Astrocyte (in vitro differentiated cells and primary cell): ENCODE measurements at places on chromosomes 11 and 22. TPM values are rescaled to one million over a fixed set of nuclear protein-coding genes. Genes with fewer than 3 reads are reported as not detected.
A peak's percentile ranks its signal among the peaks of the same experiment; 100 is the strongest.

- peak; percentile 46 for DNase-seq
- H3K36me3 ChIP-seq = no peaks in the 10 kb centered on the region
- no peaks in the 10 kb centered on the region for H3K4me1 ChIP-seq
- no peak overlapping the region for H3K27ac ChIP-seq
Measured at GRCh38 chr11:7892059-7892699, 38.9 kb downstream of the OR10A6 start.

DNA sequence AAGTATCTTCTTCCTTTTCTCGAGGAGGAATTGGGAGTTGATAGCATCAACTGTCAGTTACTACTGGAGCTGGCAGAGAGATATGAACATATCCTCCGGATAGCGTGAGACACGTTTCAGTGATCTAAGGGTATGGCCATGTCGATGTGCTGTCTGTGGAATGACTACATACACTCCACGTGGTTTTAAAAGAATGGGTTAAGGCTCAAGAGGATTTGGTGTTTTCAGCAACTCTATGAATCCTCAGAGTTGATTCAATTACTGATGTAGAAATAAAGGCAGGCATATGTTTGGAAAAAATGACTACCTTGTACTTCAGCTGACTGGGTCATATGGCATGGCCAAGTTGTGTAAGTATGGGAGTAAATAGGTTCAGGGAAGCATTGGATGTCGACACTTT, 22.9 kb downstream of the MMP13 start:
- H3K27me3 ChIP-seq = peaks cover 7% of the 10 kb centered on the region
- no peak overlapping the region for H3K4me3 ChIP-seq
- no peak for DNase-seq
- no peaks in the 10 kb centered on the region for H3K4me1 ChIP-seq

GRCh38 chr22:46185283-46185682, 35.0 kb downstream of the PPARA start:
- no peak for DNase-seq
- H3K4me1 ChIP-seq = no peaks in the 10 kb centered on the region
- no peaks in the 10 kb centered on the region for H3K36me3 ChIP-seq
- no peak overlapping the region for H3K4me3 ChIP-seq

The UBE2L6 gene
- 159 and 182 TPM in 2 replicates for total RNA-seq

The C11orf97 gene
- not detected in 2 replicates for total RNA-seq

GRCh38 chr22:40684728-40685127, 5.4 kb downstream of the MCHR1 start:
- H3K27ac ChIP-seq = no peak overlapping the region
- peaks cover 12% of the 10 kb centered on the region for H3K4me1 ChIP-seq
- no peak for DNase-seq
- no peaks in the 10 kb centered on the region for H3K36me3 ChIP-seq

The GRAMD4 gene
- 14.3 and 17.8 TPM in 2 replicates for total RNA-seq

The SDHD gene
- 45.2 and 46.5 TPM in 2 replicates for total RNA-seq

The YPEL1 gene
- total RNA-seq = 0.82 and 0.86 TPM in 2 replicates

The LIF gene
- total RNA-seq = 63.3 and 100 TPM in 2 replicates

- H3K27me3 ChIP-seq = no peaks in the 10 kb centered on the region
- no peaks in the 10 kb centered on the region for H3K36me3 ChIP-seq
- H3K27ac ChIP-seq = no peak overlapping the region
- no peak for DNase-seq
Measured at GRCh38 chr11:1156506-1157340, 1.0 kb upstream of the MUC5AC start.

DNA sequence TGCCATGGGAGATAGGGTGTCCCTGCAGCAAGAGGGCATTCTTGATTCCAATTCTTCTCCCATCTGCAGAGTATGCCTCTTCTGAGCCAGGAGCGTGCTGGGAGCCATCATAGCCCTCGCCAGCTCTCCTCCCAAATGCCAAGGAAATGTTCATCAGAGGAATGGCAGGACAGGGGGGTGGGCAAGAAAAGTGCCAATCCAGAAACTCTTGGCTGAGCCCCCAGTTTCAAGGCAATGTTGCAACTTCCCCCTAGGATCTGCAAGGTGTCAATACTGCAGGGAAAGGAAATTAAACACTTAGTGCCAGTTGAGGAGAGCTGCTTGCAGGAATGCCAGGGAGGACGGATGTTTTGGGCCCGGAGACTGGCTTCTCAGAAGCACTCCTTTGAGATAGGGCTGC, 94.8 kb upstream of the PRDM11 start:
- H3K27me3 ChIP-seq = peaks cover 6% of the 10 kb centered on the region
- no peak overlapping the region for H3K27ac ChIP-seq
- H3K36me3 ChIP-seq = no peaks in the 10 kb centered on the region
- no peak overlapping the region for H3K4me3 ChIP-seq
- H3K4me1 ChIP-seq = no peaks in the 10 kb centered on the region

DNA sequence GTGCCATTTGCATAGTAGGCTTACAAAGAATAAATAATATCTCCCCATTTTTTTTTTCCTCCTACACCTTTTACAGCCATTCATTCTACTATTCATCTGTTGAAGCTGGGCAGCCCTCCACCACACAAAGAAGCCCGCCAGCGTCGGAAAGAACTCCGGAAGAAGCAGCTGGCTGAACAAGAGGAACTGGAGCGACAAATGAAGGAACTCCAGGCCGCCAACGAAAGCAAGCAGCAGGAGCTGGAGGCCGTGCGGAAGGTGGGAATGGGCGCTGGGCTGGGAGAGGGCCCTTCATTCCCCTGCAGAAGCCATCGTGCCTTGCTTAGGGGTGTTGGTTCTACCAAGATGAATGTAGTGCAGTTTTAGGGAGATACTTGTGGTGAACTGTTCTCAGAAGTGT, 68.6 kb downstream of the SWAP70 start:
- no peaks in the 10 kb centered on the region for H3K27me3 ChIP-seq
- no peak overlapping the region for H3K4me3 ChIP-seq
- no peak for DNase-seq
- no peak overlapping the region for H3K27ac ChIP-seq
- no peaks in the 10 kb centered on the region for H3K4me1 ChIP-seq

DNA sequence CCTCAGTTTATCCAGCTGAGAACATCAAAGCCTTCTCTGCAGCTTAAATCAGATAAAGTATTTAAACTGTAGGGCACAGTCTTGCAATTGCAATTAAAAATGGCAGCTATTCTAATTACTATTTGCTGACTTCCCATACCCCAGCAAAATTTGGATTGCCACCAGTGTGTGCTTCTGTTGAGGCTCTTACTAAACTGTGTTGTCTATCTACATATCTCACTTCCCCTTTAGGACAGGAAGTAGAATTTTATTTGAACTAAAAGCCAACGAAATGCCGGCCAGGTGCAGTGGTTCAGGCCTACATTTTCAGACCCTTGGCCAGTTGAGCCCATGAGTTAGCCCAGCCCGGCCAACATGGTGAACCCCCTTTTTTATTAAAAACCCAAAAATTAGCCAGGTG, 7.1 kb downstream of the SAA4 start:
- no peak overlapping the region for H3K27ac ChIP-seq
- H3K27me3 ChIP-seq = no peaks in the 10 kb centered on the region
- no peak overlapping the region for H3K4me3 ChIP-seq
- no peaks in the 10 kb centered on the region for H3K36me3 ChIP-seq
- DNase-seq = no peak

The KRTAP5-1 gene
- total RNA-seq = not detected in 2 replicates

The FXYD6 gene
- total RNA-seq = 8.1 and 10.5 TPM in 2 replicates

DNA sequence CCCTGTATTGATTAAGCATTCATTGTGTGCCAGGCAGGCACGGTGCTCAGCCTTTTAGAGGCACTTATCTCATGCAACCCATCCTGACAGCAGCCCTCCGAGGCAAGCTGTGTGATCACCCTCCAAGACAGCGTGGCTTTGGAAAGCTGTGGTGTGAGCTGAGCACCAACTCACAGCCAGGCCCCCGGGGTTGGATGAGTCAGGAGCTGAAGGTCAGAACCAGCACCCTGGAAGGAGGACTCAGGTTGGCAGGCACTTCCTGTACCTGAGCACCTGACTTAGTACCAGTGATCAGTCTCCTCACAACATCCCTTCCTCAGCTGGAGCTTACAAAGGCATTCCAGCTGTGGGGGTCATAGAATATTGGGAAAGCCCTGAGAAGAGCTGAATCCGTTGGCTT, 9.0 kb downstream of the PATZ1 start:
- no peak for DNase-seq
- H3K4me3 ChIP-seq = no peak overlapping the region
- no peak overlapping the region for H3K27ac ChIP-seq
- peaks cover 6% of the 10 kb centered on the region for H3K4me1 ChIP-seq
- H3K27me3 ChIP-seq = no peaks in the 10 kb centered on the region

GRCh38 chr11:7421136-7421535, 64.2 kb upstream of the OLFML1 start:
- no peak for DNase-seq
- no peaks in the 10 kb centered on the region for H3K4me1 ChIP-seq
- no peak overlapping the region for H3K27ac ChIP-seq
- H3K36me3 ChIP-seq = no peaks in the 10 kb centered on the region

GRCh38 chr11:67265633-67266448, 432 bp upstream of the GRK2 start:
- H3K4me3 ChIP-seq = peak overlapping the region; percentile 41
- no peaks in the 10 kb centered on the region for H3K27me3 ChIP-seq
- no peak overlapping the region for H3K27ac ChIP-seq
- no peak for DNase-seq
- no peaks in the 10 kb centered on the region for H3K36me3 ChIP-seq

DNA sequence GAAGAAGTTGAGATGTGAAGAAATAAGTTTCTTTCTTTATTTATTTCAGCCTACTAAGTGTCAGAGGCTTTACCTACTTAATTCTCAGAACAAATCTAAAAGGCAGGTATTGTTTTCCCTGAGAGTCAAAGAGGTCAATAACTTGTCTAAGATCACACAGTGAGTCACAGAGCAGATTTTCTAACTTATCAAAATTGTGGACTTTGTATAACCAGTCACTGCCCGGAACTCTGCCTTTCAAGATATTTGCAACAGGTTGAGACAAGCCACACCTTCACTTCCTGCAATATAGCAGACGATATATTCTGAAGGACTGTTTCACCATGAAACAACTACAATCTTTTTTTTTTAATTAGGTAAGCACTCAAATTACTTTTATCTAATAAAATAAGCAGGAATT, 10.5 kb upstream of the MMP3 start:
- no peaks in the 10 kb centered on the region for H3K36me3 ChIP-seq
- H3K4me1 ChIP-seq = no peaks in the 10 kb centered on the region
- no peaks in the 10 kb centered on the region for H3K27me3 ChIP-seq

DNA sequence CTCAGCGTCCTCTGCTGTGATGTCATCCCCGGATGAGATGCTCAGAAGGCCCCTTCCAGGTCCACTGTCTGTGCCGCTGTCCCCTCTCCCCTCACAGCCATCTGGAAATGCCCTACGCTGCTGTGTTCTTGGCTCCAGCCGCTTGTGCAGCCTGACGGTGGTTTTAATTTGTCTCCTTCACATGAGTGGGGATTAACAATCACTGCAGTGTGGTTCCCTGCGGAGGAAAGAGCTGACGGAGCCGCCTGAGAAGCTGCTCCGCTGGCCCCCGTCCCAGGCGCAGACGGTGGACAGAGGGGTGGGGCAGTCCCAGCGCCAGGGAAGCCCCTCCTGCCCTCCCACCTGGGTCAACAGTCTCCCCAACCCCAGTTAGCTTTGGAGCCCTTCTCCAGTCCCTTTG, 67.5 kb upstream of the PHF21B start:
- H3K36me3 ChIP-seq = no peaks in the 10 kb centered on the region
- no peak for DNase-seq
- H3K27ac ChIP-seq = no peak overlapping the region
- no peak overlapping the region for H3K4me3 ChIP-seq
- H3K27me3 ChIP-seq = peaks cover 24% of the 10 kb centered on the region

DNA sequence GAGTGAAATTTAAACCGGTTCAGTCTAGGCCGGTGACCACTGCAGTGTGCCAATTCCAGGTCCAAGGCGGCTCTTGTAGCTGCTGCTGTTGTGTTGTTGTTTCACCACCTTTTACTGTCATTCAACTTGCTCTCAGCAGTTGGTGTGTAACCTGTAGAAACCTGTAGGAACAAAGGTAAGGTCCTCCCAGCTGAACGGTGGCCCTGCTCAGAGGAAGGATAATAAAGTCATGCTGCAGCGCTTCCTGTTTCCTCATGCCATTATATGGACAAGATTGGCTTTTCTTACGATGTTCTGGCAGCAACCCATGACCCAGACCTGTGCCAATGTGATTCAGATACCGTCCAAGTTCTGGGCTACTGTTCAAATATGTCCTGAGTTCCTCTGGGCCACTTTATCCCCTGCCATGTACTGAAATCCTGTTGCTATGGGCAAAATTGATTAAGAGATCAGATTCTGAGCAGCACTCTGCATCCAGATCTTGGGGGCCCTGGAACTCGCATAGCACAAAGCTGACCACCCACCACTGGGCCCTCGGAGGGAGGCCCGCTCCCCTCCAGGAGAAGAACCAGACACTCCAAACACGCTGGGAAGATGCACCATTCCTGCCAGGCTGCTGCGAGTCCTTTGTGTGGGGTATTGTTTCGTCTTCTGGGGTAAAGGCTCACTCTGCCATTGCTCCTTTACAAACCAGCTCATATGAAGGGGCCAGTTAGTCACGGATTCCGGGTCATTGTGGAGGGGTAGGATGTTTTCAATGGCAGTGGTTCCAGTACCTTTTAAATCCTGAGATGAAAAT, 13.2 kb downstream of the FAM181B start:
- H3K4me3 ChIP-seq = no peak overlapping the region
- H3K4me1 ChIP-seq = no peaks in the 10 kb centered on the region
- no peaks in the 10 kb centered on the region for H3K36me3 ChIP-seq

GRCh38 chr11:32947978-32948377, 55.4 kb downstream of the QSER1 start:
- no peaks in the 10 kb centered on the region for H3K4me1 ChIP-seq
- no peak overlapping the region for H3K4me3 ChIP-seq
- no peak overlapping the region for H3K27ac ChIP-seq
- H3K36me3 ChIP-seq = no peaks in the 10 kb centered on the region
- DNase-seq = no peak

The KDM4D gene
- 0.72 and 0.93 TPM in 2 replicates for total RNA-seq

GRCh38 chr11:15858881-15859280, 497.5 kb downstream of the SOX6 start:
- H3K27me3 ChIP-seq = peaks cover under 1% of the 10 kb centered on the region
- no peak overlapping the region for H3K4me3 ChIP-seq
- DNase-seq = no peak
- no peak overlapping the region for H3K27ac ChIP-seq
- H3K4me1 ChIP-seq = no peaks in the 10 kb centered on the region
